Lung microvascular endothelial cell (primary cell): ENCODE measurements at places on chromosomes 2 and 18.

DNA sequence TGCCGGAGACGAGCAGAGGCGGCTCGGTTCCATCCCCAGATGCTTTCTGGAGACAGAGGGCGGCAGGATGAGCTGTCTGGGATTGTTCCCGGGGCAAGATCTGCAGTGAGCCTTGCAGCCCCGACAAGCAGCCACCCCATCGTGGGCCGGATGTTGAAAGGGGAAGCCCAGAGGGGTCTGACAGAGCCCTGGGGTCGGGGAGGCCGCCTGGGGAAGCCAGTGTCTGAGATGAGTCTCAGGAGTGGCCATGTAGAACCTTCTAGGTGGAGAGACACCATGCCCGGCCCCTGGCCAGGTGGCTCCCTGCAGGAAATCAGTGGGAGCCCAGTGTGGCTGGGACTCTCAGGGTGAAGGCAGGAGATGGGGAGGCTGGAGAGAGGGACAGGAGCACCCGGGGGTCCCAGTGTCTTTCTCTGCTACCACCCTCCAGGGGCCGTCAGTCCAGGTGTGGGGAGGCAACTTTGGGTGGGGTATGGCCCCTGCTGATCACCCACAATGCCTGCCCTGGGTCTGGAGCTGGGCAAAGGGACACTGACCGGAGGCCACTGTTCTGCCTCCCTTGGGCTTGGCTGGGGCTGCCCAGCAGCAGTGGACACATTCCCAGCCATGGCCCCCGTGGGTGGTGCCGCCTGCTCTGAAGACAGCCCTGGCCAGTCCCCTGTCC is 128.3 kb upstream of the HS6ST1 start:
- DNase-seq, result no peak

- DNase-seq, result no peak
Observed at GRCh38 chr2:236571145-236571544, 1.5 kb downstream of the ACKR3 start.

GRCh38 chr2:37847792-37848191 is 77.3 kb upstream of the RMDN2 start:
- no peak for DNase-seq

DNA sequence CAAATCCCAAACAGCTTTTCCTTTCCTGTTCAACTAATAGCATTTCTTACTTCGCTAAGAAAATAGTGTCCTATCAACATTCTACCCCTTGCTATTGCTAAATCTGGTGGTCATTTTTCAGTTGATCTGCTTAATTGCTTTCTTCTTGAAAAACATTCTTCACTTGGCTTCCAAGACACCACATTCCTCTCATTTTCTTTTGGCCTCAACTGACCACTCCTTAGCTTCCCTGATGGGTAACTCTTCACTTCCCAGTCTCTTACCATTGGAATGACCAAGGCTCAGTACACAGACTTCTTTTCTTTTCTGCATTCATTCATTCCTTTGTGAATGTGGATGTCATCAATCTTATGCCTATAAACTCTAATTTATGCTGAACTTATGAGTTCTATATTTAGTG is 230.8 kb upstream of the CDH2 start:
- no peak for DNase-seq
